NCI-H1694 (cell line): ENCODE measurements at places on chromosomes 5 and 9.

DNA sequence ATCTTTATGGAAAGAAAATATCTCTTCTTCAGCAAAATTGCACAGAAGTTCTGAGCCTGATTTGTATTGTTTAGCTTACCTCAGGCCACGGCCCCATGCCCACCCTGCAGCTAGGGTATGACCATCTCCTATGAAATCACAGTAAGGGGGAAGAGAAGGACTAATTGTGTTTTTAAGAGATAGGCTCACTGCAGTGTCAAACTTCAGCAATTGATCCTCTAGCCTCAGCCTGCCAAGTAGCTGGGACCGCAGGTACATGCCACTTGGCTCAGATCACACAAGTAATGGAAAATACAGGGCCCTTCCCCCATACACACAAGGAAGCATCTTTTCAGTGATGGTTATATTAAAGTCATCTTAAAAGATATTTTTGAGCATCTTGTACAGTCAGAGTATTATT, 60.0 kb downstream of the DMAC1 start:
- DNase-seq = no peak

GRCh38 chr9:16074963-16075362, 522.1 kb downstream of the CCDC171 start:
- DNase-seq = no peak

GRCh38 chr9:134014946-134015345, 10.3 kb upstream of the BRD3OS start:
- DNase-seq = no peak

- no peak for DNase-seq
These were observed 1.1 kb downstream of the RELL2 start for GRCh38 chr5:141637767-141638419.
